ENCODE measurements at places on chromosomes 2 and 18.

GRCh38 chr2:185082749-185083148, 484.4 kb downstream of the ZNF804A start:
- no peak for DNase-seq

DNA sequence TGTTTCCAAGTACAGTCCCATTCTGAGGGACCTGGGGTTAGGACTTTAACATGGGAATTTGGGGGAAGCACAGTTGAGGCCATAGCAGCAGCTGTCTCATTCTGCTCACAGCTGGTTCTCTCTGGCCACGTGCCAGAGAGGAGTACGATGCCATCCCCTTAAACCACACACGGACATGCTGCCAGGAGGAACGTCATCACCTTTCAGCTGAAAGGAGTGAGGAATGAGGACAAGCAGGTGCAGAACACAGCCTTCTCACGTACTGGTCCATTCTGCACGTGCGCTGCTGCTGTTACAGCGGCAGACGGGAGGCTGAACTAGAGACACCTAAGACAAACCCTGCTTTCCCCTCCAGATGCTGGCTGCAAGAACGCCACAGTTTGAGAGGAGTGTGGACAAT, 33.5 kb downstream of the ODC1 start:
- DNase-seq = no peak

DNA sequence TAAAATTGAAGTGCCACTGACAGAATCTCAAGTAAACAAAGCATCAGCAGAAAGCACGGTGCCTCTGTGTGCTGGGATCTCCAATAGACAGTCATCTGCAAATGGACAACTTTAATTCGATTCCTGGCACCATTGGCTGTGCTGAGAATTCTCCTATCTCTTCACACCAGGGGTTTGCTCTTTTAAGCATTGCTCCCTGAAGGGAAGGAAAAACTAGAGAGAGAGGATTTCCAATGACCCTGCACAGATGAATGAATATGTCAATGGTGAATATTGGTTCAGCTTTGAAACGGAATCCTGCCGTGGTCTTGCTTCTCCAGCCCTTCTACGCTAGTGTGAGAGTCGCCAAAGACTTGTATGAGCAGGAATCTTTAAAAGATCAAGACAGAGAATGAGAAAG, 97.9 kb downstream of the FIGN start:
- DNase-seq = no peak

DNA sequence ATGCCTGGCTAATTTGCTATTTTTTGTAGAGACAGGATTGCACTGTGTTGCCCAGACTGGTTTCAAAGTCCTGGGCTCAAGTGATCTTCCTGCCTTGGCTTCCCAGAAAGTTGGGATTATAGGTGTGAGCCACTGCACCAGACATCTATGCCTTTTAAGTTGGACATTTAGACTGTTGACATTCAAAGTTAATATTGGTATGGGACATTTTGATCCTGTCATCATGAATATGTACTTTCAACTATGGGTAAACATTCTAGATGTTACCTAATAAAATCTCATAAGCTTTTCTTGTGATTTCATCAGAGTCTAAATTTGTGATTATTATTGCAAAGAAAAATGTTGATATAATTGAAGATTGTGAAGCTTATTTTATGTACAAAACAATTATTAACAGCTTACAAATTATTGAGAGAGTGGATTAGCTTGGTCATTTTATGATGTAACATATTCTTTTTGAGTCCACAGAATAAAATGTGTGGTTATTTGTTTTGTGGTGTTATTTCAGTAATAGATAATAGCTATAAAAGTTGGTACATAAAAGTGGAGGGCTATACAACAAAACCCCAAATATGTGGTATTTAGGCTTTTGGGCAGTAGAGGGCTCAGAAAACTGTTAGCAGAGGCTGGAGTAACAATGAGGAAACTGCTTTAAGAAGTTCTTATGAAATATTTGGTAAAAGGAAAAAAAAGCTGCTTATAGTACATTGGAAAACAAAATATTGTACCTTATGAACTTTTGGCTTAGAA, 41.4 kb downstream of the STARD6 start:
- DNase-seq = no peak

DNA sequence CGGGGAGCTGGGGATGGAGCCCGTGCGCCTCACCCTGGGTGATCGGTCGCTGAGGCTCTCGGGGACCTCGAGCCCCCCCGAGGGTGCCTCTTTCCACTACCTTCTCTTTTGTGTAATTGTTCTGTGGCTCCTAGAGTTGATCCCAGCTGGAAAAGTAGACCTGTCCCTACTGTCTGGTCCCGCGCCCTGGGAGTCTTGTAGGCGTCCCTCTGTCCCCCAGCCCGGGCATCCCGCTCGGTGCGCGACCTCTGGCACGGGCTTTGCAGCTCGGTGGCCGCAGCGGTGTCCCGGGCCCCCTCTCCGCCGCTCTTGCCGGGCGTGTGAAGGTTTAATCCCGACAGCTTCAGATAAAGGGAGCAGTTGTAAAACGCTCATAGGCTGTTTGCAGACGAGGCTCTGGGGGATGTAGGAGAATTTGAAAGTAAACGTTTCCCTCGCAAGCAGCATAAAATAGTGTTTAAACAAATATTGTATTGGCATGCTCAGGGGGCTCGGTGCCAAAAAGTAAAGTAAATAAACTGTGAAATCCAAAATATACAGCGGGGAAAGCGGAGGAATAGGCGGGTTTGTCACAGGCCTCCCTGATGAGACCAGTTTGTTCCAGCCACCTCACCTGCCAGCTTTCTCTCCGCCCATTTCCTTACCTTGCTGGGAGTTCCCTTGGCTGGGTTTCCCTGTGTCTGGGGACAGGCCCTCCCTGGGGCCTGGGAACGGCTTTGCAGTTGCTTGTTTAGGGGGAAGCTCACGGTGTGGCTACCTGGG, 1.9 kb downstream of the GLI2 start:
- no peak for DNase-seq
